ENCODE measurements at places on chromosomes 3 and 15. TPM values are rescaled to one million over a fixed set of nuclear protein-coding genes. Genes with fewer than 3 reads are reported as not detected.
A peak's percentile ranks its signal among the peaks of the same experiment; 100 is the strongest.

- DNase-seq = no peak
Observed at GRCh38 chr3:133711013-133711412, 35.2 kb upstream of the TF start.

DNA sequence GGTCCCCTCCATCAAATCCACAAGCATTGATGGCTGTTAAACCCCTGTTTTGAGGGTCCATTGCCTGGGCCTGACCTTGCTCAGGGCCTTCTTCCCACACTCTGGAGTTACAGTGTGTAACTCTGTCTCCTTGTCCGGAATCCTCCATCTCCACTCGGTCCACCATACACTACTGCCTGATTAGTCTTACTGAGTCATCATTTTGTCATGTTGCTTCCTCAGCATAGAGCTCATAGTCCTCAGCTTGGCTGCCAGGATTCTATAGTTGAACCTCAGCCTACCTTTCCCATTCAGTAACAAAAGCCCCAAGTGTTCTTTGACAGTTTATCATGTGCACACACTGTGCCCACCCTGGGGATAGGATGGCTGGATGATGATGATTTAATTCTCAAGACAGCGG is 113.0 kb downstream of the PDE8A start:
- DNase-seq = no peak

DNA sequence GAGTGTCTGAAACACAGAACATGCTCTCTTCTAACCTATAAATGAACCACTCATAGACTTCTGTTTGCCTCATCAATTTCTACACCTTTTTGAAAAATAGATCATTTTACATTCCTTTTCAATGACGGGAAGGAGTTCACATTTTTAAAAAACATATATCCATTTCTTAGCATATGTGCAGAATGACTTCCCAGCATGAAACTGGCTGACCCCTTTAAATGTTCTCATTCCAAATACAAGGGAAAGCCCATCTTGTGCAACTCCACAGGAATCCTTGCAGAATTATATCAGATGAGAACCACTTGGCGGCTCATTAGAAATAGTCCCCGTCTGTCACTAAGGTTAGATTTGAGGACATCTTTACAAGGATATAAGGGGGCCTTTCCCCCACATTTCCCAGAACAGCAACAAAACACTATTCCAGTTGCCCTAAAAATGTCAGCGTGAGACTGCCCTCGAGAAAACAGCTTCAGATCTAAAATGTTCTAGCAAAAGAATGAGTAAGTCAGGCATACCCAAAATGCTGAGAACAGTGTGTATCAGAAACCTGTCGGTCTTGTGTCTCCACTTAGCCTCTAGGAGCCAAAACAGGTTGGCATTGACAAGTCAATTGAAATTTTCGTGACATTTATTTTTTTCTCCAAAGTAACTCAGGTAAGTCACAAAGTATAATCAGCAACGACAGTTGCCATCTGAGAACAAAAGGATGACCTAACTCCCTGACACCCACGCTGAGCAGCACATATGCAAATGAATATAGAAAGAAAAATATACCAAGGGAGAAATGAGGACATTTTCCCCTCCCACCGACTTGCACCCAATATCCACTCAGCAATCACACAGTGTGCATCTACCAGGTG is 63.1 kb downstream of the FOXP1 start:
- no peak for DNase-seq

DNA sequence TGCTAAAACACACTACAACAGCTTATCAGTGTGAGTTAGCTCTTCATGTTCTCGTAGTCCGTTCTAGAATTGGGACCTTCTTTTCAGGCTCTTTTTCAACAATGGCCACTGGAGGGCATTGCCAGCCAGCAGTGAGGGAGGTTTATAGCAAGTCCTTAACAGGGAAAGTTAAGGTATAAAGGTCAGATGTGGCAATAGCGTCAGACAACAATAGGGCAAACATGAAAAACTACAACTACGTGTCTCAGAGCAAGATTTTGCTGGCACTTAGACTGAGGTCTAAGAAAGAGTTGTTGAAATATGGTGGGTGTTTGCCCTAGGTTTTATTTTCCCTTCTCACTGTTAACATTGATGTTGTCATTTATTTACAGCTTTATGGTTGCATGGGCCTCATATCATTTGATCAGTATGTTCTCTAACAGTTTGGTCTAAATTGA is 161.4 kb downstream of the GMNC start:
- DNase-seq = peak; percentile 40

DNA sequence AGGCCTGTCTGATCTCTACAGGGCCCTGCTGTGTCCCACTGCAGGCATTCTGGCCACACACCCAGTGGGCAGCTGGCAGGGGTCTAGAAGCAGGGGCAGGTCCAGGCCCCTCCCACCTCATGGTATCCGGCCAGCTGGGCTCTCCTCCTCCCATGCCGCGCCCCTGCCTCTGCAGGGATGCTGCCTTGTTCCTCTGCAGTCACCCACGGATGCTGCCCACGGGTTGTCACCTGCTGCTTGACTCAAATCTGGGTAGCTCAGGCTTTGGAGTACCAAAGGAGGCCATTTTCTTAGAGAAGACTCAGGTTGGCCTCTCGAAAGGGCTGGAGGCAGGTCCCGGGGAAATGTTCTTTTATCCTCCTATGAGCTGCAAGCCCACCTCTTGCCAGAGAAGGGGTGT is 25.0 kb downstream of the EFCAB12 start:
- no peak for DNase-seq

DNA sequence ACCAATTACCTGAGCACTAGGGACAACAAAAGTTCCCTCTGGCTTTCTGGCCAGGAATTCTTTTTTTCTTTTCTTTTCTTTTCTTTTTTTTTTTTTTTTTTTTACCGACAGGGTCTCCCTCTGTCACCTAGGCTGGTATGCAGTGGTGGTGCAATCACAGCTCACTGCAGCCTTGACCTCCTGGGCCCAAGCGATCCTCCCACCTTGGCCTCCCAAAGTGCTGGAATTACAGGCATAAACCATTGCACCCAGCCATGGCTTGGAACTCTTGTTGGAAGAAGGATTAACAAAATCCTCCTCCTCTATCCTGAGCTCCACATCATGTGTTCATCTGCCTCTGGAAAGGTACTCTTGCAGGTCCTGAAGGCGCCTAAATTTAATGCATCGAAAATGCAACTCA is 2.9 kb upstream of the LTF start:
- no peak for DNase-seq

GRCh38 chr3:107574650-107575049 is 51.9 kb downstream of the BBX start:
- peak; percentile 12 for DNase-seq

GRCh38 chr3:60391292-60391691 is 860.0 kb downstream of the FHIT start:
- DNase-seq = no peak

GRCh38 chr15:101810456-101810855 is 1.5 kb upstream of the OR4F15 start:
- no peak for DNase-seq

The CPB1 gene
- total RNA-seq = 1.1 TPM

The ZPLD1 gene
- total RNA-seq = not detected

The GALNT15 gene
- 53.6 TPM for total RNA-seq

The MAP3K13 gene
- 58.0 TPM for total RNA-seq

Measured in thyroid gland (tissue), 4 donors.